Naive B cell (primary cell): ENCODE measurements at places on chromosomes 6 and 20. TPM values are rescaled to one million over a fixed set of nuclear protein-coding genes. Genes with fewer than 3 reads are reported as not detected.

Gene TOX2
- polyA plus RNA-seq, result not detected

Gene TFAP2C
- not detected for polyA plus RNA-seq

DNA sequence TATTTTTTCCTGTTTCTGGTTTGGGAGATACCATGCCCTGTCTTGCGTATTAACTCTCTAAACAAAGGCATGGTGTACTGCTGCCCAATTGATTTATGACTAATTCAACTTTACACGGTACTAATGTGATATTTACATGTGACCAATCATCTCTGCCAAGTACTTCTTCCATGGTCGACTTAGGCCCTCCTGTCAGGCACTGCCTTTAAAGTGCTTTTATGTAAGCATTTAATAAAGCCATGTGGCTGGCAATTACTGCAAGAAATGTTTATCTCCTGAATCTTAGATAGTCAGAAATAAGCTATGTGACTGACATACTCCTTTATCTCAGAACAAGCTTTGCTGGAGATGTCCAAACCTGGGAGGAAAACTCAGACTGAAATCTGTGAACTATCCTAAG, 323.4 kb downstream of the BTBD3 start:
- no peaks in the 10 kb centered on the region for H3K36me3 ChIP-seq
- no peak overlapping the region for H3K27ac ChIP-seq
- H3K4me3 ChIP-seq, result no peak overlapping the region
- no peaks in the 10 kb centered on the region for H3K27me3 ChIP-seq
- DNase-seq, result no peak
- no peaks in the 10 kb centered on the region for H3K4me1 ChIP-seq

GRCh38 chr6:114287461-114287860, 55.4 kb downstream of the HS3ST5 start:
- no peaks in the 10 kb centered on the region for H3K27me3 ChIP-seq
- no peaks in the 10 kb centered on the region for H3K4me1 ChIP-seq
- H3K36me3 ChIP-seq, result no peaks in the 10 kb centered on the region
- no peak overlapping the region for H3K4me3 ChIP-seq
- DNase-seq, result no peak
- H3K27ac ChIP-seq, result no peak overlapping the region

GRCh38 chr6:43407296-43407695, 20.0 kb upstream of the ABCC10 start:
- no peaks in the 10 kb centered on the region for H3K4me1 ChIP-seq
- no peak overlapping the region for H3K4me3 ChIP-seq
- peaks cover 39% of the 10 kb centered on the region for H3K27me3 ChIP-seq
- no peak for DNase-seq
- H3K27ac ChIP-seq, result no peak overlapping the region
- peaks cover 9% of the 10 kb centered on the region for H3K36me3 ChIP-seq

GRCh38 chr20:6588296-6588695, 179.2 kb upstream of the BMP2 start:
- no peak overlapping the region for H3K4me3 ChIP-seq
- no peak for DNase-seq
- H3K27ac ChIP-seq, result no peak overlapping the region
- H3K27me3 ChIP-seq, result no peaks in the 10 kb centered on the region
- no peaks in the 10 kb centered on the region for H3K36me3 ChIP-seq

GRCh38 chr6:89669002-89669401, 30.5 kb upstream of the LYRM2 start:
- no peak for DNase-seq
- H3K27ac ChIP-seq, result no peak overlapping the region
- no peaks in the 10 kb centered on the region for H3K4me1 ChIP-seq
- peaks cover 25% of the 10 kb centered on the region for H3K36me3 ChIP-seq
- no peaks in the 10 kb centered on the region for H3K27me3 ChIP-seq
- H3K4me3 ChIP-seq, result no peak overlapping the region

DNA sequence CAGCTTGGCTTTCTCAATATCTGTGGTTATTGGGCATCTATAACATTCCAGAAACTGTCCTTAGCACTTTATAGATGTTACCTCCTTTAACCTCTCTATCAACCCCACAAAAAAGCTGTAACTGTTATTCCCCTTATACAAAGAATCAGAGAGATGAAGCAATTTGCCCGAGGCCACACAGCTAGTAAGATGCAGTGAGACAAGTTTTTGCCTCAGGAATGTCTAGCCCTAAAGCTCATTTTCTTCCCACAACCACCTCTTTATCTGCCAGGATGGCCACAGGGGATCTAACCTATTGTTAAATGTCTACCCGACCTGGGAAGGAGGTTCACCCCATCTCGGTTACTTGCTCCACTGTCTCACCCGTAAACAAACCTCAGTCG, 31.9 kb upstream of the TCP11 start:
- H3K36me3 ChIP-seq, result no peaks in the 10 kb centered on the region
- H3K4me3 ChIP-seq, result no peak overlapping the region
- H3K27me3 ChIP-seq, result peaks cover 7% of the 10 kb centered on the region

GRCh38 chr6:118865100-118865391, 28.9 kb upstream of the ASF1A start:
- peak overlapping the region; percentile 78 for H3K27ac ChIP-seq
- peaks cover 30% of the 10 kb centered on the region for H3K36me3 ChIP-seq
- peaks cover 43% of the 10 kb centered on the region for H3K4me1 ChIP-seq
- peak overlapping the region; percentile 70 for H3K4me3 ChIP-seq

Gene GTPBP2
- polyA plus RNA-seq, result 3.7 TPM

GRCh38 chr6:109315341-109316110, 66.7 kb downstream of the CD164 start:
- no peaks in the 10 kb centered on the region for H3K27me3 ChIP-seq
- H3K36me3 ChIP-seq, result no peaks in the 10 kb centered on the region
- no peak for DNase-seq
- H3K27ac ChIP-seq, result no peak overlapping the region
- H3K4me1 ChIP-seq, result peaks cover 7% of the 10 kb centered on the region

Gene CLPSL2
- polyA plus RNA-seq, result not detected

DNA sequence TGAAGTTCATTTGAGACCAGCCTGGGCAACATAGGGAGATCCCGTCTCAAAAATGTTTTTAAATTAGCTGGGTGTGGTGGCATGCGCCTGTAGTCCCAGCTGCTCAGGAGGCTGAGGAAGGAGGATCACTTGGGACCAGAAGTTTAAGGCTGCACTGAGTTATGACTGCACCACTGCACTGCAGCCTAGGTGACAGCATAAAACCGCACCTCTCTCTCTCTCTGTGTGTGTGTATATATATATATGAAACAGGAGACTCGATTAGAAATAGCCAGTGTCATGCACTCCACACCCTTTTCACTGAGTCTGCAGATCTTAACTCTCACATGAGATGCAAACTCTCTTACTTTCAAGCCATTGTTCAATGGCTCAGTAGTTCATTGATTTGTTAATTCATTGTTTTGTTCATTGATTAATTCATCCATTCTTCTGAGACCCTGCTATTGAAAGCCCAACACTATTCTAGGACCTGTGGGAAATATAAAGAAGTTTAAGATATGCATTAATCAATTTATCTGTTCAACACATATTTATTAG, 52.4 kb upstream of the MRPS10 start:
- H3K27ac ChIP-seq, result no peak overlapping the region
- peaks cover 17% of the 10 kb centered on the region for H3K4me1 ChIP-seq
- no peak for DNase-seq
- no peaks in the 10 kb centered on the region for H3K27me3 ChIP-seq
- H3K36me3 ChIP-seq, result no peaks in the 10 kb centered on the region
- no peak overlapping the region for H3K4me3 ChIP-seq

- no peaks in the 10 kb centered on the region for H3K27me3 ChIP-seq
- DNase-seq, result no peak
- H3K4me3 ChIP-seq, result no peak overlapping the region
- no peaks in the 10 kb centered on the region for H3K4me1 ChIP-seq
- no peak overlapping the region for H3K27ac ChIP-seq
- peaks cover 39% of the 10 kb centered on the region for H3K36me3 ChIP-seq
Observed at GRCh38 chr20:13739731-13740649, 44.7 kb downstream of the ESF1 start.

Gene FAM229B
- polyA plus RNA-seq, result 4.3 TPM
